ENCODE measurements at places on chromosomes 5 and 9. TPM values are rescaled to one million over a fixed set of nuclear protein-coding genes. Genes with fewer than 3 reads are reported as not detected.

The UIMC1 gene
- 44.3 TPM for polyA plus RNA-seq

The FUT7 gene
- 0.11 TPM for polyA plus RNA-seq

The SH2D3C gene
- polyA plus RNA-seq = 30.9 TPM

The ABO gene
- polyA plus RNA-seq = 3.7 TPM

The RALGPS1 gene
- 22.2 TPM for polyA plus RNA-seq

The PCDHA8 gene
- polyA plus RNA-seq = 0.08 TPM

The FOXD4L4 gene
- not detected for polyA plus RNA-seq

The PARP8 gene
- polyA plus RNA-seq = 20.3 TPM

The KIF4B gene
- 0.35 TPM for polyA plus RNA-seq

The TMOD1 gene
- 1.1 TPM for polyA plus RNA-seq

The DMGDH gene
- polyA plus RNA-seq = 1.8 TPM

The RANBP3L gene
- polyA plus RNA-seq = 1.1 TPM

The SLC46A2 gene
- 0.39 TPM for polyA plus RNA-seq

The FOXD4L6 gene
- polyA plus RNA-seq = not detected

The SPOUT1 gene
- 30.5 TPM for polyA plus RNA-seq

The IFNA2 gene
- not detected for polyA plus RNA-seq

The TLX3 gene
- not detected for polyA plus RNA-seq

The RBM27 gene
- polyA plus RNA-seq = 24.4 TPM

The MSH3 gene
- polyA plus RNA-seq = 18.8 TPM

The PCDHA9 gene
- 0.06 TPM for polyA plus RNA-seq

The GRHPR gene
- 120 TPM for polyA plus RNA-seq

The CIZ1 gene
- 153 TPM for polyA plus RNA-seq

The TMEM232 gene
- 5.7 TPM for polyA plus RNA-seq

The SPTAN1 gene
- 317 TPM for polyA plus RNA-seq

The TSSK1B gene
- 0.13 TPM for polyA plus RNA-seq

The EGFLAM gene
- polyA plus RNA-seq = 14.7 TPM

The PCDHB11 gene
- polyA plus RNA-seq = 3.8 TPM

The AGPAT2 gene
- polyA plus RNA-seq = 24.9 TPM

The LCP2 gene
- 9.5 TPM for polyA plus RNA-seq

The PCDHGB4 gene
- 3.9 TPM for polyA plus RNA-seq

The FLT4 gene
- 40.5 TPM for polyA plus RNA-seq

The ACOT12 gene
- 0.63 TPM for polyA plus RNA-seq

The IRX4 gene
- polyA plus RNA-seq = not detected

The PDCD1LG2 gene
- 0.11 TPM for polyA plus RNA-seq

The SMIM32 gene
- polyA plus RNA-seq = 0.59 TPM

The VCP gene
- 243 TPM for polyA plus RNA-seq

The NEUROG1 gene
- not detected for polyA plus RNA-seq

The RETREG1 gene
- polyA plus RNA-seq = 2.3 TPM

The CEL gene
- polyA plus RNA-seq = 2.3 TPM

All from left lung (tissue), 14 donors.